ENCODE measurements at places on chromosomes 11 and 22. TPM values are rescaled to one million over a fixed set of nuclear protein-coding genes. Genes with fewer than 3 reads are reported as not detected.

DNA sequence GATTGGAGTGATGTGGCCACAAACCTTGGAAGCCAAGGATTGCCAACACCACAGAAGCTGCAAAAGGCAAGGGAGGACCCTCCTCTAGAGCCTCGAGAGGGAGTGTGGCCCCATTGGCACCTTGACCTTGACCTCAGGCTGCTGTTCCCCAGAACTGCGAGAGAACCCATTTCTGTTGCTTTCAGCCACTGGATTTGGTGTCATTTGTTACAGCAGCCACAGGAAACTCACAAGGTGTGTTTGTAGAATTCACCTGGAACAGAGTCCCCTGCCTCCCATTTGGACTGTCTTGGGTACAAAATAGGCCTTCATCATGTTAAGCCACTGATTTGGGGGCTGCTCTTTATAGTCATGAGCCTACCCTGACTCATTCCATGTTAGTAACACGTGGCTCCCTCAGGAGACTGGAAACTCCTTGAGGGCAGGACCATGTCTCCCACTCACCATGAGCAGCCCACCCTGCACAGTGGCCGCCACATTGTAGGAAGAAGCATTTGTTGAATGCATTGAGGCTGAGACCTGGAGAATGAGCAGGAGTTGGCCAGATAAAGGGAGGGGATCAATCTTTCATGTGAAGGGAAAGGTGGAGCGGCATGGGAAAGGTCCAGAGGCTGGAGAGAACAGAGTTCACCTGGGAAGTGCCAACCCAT, 8.3 kb downstream of the C11orf86 start:
- DNase-seq = no peak

GRCh38 chr22:39237318-39238100, 7.3 kb downstream of the PDGFB start:
- DNase-seq = no peak

DNA sequence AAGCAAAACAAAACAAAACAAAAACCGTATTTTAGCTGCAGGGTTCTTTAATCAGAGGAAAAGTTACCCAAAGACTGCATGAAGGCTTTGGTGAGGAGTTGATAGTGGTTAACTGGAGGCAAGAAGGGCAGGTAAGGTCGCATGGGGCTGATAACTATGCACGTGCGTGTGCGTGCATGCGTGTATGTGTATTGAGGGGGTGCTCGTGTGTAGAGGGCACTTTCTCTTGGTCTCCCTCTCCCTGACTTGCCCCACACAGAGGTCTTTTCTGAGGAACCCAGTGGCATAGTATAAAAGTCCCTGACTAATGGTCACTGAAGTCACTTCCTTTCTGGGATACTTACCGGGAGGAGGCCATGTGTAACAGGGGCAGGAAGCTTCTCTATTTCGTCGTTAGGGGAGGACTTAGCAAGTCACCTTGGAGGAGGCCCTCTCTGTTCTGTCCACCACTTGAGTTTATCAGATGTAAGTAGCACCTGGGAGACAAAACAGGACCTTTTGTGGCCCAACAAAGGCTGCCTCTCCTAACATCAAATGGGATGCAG, 20.1 kb upstream of the FCHSD2 start:
- DNase-seq = no peak

DNA sequence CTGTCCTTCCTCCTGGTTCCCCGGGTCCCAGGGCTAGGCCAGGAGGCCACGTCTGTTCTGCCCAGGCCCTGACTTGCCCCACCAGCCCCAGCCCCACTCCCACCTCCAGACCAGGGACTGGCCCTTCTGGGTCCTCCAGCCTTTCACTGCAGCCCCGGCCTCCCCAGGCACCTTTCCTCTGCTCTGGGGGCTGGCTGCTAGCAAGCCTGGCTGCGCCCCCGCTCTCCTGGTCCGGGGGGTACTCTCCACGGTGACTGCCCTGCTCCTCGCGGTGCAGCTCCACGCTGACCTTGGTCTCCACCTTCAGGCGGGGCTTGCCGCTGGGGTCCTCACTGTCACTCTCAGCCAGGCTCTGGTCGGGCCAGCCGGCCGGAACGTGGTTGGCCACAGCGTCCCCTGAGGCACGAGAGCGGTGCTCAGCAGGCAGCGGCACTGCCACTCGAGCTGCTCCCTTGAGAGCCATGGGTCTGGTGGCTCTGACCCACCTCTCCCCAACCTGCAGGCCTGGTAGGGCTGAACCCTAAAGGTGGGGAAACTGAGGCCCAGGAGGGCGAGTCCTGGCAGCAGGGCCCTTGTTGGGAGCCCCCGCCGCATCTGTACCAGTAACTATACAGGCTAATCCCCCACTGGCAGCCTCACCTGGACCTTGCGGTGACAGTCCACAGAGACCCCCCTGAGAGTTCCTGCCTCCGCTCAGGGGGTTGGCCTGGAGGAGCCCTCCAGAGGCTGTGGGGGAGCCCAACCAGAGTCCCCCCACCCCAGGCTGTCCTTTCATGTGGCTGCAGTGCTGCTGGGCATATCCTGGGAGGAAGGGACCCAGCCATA, 29.0 kb downstream of the TRMU start:
- no peak for DNase-seq

The TRIM22 gene
- 128 TPM for total RNA-seq

DNA sequence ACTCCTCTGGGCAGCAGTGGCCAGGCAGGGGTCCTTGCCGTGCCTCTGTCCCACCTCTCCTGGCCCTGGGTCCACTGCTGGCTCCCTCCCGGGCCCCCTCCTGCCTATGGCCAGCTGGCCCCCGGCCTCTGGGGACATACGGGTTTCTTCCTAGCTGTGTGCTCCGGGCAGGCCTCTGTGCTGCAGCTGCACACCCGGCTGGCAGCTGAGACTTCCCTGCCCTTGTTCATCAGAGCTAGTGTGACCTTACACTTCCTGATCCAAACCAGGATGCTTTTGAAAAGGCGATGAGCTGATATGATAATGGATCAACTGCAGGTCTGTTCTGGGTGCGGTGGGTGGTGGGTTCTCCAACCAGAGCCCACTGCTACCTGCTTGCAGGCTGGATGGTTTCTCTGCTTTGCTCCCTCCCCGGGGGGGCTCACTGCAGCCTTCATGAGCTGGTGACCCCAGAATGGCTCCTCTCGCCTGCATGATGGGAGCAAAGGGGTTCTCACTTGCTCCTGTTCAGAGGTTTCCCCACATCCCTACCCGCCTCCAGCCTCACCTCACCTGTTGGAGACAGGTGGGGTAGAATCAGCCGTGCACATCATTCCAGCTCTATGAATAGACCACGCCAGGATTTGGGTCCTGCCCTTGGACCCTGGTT, 13.3 kb downstream of the B3GAT1 start:
- DNase-seq = no peak

GRCh38 chr22:40030758-40031095, 36.0 kb downstream of the FAM83F start:
- no peak for DNase-seq

- DNase-seq = no peak
Observed at GRCh38 chr22:34696557-34696956, 369.4 kb upstream of the ISX start.

The P2RY6 gene
- total RNA-seq = 5.6 TPM

The ZW10 gene
- total RNA-seq = 43.2 TPM

DNA sequence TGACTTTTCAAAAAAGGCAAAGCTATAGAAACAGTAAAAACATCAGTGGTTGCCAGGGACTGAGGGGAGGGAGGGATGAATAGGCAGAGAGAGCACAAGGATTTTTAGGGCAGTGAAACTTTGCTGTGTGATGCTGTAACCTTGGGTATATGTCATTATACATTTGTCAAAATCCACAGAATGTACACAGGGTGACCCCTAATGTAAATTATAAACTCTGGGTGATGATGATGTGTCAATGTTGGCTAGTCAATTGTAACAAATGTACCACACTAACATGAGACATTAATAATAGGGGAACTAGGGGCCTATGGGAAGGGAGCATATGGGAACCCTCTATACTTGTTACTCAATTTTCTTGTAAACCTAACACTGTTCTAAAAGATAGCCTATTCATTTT, 24.8 kb downstream of the RIBC2 start:
- no peak for DNase-seq

The OMP gene
- total RNA-seq = not detected

GRCh38 chr11:69000831-69001242, 12.2 kb downstream of the MRGPRF start:
- DNase-seq = peak; percentile 86

The SUSD2 gene
- 0.15 TPM for total RNA-seq

- DNase-seq = no peak
Observed at GRCh38 chr11:2481253-2481652, 36.4 kb downstream of the KCNQ1 start.

DNA sequence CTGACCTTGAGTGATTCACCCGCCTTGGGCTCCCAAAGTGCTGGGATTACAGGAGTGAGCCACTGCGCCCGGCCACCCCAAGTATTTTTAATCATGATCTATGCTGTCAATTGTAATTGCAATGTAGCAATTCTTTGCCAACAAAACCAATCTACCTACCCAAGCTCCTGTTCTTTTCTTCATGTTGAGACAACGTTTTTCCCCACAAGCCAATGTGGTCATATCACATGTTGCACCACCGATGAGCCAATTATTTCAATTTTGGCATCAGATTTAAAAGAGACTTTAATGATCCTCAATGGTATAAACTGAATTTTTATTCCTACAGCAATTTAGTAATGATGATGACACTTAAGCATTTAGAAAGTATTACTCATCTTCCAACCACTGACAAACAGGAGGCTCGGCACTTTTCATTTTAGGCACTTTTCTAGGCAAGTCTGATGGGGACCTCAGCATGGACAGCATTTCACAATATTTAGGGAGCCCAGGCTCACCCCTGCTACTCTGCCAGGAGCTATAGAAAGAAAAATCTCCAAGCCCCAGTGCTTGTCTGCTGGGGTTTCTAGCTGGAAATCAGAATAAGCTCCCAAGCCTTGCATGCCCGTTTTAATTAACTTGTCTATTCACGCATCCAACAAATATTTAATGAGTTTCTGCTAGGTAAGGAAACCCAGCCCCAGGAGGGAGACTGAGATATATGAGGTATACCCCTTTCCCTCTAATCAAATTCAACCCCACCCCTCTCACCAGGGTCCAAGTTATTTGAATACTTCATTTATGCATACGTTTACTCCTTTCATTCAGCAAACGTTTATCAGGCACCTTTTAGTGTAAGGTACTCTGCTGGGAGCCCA, 291.4 kb downstream of the ST3GAL4 start:
- peak; percentile 65 for DNase-seq

DNA sequence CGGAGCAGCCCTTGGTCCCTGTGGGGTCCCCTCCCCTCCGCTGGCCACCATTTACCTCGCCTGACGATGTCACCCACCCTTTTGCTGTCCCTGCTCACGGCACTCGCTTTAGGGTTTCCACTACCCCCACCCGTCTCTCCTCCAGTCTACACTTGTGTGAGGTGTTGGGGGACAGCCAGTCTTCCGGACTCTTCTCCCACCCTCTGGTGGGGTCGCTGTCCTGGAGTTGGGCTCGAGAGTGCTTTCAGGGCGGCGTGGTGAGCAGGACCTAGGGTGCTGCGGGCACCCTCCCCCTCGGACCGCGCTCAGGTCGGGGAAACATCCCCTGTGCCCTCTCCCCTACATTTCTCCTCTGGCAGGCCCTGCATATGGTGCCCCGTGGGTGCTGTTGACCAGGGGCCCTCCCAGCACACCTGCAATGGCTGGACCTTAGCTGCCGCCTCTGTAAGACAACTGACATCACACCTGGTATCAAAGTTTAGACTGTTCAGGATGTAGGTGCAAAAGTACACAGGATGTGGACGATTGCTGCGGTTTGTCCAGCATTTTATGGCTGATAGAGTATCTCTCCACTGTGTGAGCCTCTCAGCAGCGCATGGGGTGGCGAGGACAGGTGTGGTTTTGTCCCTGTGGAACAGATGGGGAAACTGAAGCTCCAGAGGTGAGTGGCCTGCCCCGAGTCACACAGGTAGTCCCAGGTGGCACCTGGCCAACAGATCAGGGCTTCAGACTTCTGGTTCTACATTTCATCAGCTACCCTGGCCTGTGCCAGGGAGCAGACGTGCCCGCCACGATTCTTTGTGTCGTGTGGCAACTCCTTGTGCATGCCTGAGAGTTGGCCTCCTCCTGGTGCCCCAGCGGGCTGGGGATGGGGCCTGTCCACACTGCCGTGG, 1.2 kb downstream of the GRK2 start:
- DNase-seq = no peak

GRCh38 chr11:6746086-6746618, 25.6 kb downstream of the OR2AG2 start:
- DNase-seq = no peak
